CD4-positive, alpha-beta T cell (primary cell): ENCODE measurements at places on chromosomes 7 and 10.

DNA sequence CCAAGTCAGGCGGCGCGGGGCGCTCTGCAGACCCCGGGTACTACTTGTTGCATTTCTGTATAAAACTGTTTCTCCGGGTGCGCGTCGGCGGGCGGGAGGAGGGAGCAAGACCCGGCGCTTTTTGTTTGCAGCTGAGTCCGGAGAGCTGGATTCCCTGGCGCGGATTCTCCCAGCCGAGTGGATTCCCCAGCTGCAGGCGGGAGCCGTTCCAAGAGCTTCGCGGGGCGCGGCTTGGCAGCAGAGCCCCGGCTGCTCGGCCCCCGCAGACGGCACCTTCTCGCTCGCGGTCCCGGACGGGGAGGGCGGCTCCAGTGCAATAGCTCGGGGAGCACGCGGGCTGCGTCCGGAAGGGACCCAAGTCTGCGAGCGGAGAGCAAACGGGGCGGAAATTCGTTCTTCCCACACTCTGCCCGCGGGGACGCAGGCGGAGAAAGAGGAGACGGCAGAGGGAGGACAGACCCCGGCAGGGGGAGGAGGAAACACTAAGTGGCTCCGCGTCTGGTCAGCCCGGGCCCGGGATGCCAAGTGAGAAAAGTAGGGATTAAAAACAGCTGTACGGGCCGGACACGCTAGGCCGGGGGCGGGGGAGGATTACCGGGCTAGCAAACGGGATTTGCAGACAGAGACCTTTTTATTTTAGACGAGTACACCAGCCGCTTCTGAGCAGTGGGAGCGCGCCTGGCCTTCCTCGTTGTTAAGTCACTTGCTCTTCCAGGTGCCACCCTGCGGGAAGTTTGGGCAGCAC is at the start of gene TRIL:
Gene TRIL, minus strand, starts transcription at position 96 of the 745 bp plus-strand sequence. CDS start 284 bp downstream, outside the sequence.
- DNase-seq: no peak

DNA sequence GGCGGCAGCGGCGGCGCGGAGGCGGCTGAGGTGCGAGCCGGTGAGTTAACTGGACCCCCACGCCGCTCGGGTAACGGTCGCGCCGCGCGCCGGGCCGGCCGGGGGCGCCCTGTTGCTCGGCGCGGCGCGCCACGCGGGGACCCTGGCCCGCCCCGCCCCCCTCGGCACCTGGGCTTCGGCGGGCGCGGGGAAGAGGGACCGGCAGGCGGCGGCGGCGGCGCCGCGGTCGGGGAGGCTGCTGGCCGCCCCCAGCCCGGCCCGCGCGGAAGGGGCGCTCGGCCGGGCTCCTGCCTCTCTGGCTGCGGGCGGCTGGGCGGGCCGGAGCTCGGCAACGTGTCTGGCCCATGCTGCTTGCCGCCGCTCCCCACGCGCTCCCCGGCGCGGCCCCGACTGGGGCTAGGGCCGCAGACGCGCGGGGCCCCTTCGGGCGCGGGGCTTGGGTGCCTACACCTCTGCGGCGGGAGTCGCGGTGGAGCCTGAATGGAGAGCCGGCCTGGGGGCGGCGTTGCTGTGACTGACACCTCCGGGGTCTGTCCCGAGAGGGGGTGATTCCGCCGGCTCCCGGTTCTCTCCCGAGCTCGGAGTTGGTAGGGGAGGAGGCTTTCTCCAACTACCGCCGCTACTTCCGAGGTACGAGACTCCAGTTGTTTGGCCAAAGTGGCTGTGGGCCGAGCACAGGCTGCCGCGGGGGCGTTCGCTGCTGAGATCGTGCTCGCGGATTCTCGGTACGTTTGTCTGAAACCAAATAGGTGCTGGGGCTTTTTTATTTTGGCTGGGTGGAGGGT is 494 bp downstream of the PALS2 start:
- peak; percentile 9 for DNase-seq

GRCh38 chr10:67114945-67115344 is 189.1 kb downstream of the LRRTM3 start:
- no peak for DNase-seq

- DNase-seq: no peak
Measured at GRCh38 chr10:19629567-19629966, 186.7 kb upstream of the PLXDC2 start.

DNA sequence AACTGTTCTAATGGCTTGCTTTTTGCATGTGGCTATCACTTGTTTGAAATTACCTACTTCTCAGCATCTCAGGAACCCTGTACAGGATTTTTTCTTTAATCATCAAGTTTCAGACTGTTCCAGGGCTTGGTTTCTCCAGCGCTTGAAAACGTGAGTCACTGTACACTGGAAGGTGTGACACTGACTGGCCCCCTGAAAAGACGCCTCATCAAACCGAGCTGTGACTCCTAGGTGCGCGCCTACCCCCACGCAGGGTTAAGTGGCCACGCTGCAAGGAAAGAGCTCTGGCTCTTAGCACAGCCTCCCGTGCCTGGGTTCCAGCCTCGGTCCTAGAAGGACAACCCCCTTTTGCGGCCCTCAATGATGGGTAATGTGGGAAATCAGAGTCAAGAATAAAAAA is 81.0 kb downstream of the EBF3 start:
- DNase-seq: no peak

DNA sequence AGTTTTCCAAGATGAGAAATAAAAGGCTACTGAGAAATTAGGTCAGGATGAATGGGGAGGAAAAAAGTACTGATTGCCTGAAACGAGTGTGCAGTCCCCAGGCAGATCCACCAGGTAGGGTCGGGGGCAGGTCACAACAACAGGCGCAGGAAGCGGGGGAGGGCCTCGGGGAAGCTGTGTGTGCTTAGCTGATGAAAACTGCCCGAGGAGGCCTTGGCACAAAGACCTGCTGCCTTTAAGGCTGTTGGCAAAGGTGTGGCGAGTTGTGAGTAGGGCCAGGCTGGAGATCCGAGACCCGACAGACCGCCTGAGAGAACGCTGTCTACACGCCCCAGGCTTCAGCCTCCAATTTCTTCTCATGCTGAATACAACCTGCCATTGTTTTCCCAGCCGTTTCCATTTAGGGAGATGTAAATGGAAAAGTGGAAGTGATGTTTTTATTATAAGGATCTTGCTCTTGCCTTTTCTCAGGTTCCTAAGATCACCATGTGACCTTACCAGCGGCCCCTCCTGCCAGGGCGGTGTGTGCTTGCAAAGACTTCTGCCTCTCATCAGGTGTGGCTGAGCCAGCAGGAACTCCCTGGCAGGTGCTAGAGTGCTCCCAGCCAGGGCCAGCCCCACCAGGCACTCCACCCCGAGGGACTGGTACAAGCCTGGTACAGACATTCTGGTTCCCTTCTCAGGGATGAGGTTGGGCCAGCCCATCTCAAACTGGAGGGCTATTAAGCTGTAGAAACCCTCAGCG is 60.8 kb downstream of the DLG5 start:
- no peak for DNase-seq

DNA sequence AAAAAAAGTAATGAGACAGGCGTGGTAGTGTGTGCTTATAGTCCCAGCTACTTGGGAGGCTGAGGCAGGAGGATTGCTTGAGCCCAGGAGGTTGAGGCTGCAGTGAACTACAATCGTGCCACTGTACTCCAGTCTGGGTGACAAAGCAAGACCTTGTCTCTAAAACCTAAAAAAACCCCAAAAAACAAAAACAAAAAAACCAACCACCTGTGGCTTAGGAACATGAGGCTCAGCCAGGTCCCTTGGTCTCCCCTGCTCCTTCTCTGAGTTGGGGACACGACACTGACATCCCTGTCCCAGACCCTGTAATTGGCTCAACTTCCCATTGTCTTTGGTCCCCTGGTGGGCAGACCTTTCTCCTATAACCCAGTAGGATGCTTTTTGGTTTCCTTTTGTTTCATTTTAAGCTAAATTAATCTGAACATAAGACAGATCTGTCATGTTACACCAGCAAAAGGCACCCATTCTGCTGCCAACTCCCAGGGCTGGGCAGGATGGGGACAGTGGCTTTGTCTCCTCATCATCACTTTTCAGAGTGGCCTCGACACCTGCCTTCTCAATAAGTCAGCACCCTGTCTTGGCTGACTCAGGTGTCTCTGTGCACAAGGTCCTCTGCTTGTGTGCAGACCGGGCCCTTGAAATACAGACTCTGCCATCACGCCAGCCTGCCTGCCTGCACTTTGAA is 74.4 kb downstream of the MYL10 start:
- no peak for DNase-seq

DNA sequence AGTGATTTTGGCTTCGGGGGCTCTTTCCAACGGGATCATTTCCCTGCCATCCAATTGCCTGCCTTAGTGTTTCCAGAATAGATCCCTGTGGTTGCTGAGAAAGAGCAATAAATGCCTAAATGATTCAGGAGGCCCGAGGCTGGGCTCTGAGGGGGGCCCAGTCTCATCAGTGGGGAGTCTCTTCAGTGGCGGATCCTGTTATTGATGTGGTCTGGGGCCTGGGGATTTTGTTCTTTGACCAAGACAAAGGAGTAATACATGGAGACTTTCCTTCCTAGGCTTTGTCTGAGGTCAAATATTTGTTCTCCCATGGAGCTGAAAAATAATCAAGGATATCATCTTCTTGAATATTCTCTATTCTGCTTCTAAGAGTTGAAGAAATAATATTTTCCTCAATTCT is 40.8 kb downstream of the TAS2R41 start:
- DNase-seq: no peak

GRCh38 chr7:130913639-130914553 is 179.9 kb upstream of the KLF14 start:
- no peak for DNase-seq

GRCh38 chr7:37769291-37769690 is 79.1 kb upstream of the NME8 start:
- DNase-seq: no peak

DNA sequence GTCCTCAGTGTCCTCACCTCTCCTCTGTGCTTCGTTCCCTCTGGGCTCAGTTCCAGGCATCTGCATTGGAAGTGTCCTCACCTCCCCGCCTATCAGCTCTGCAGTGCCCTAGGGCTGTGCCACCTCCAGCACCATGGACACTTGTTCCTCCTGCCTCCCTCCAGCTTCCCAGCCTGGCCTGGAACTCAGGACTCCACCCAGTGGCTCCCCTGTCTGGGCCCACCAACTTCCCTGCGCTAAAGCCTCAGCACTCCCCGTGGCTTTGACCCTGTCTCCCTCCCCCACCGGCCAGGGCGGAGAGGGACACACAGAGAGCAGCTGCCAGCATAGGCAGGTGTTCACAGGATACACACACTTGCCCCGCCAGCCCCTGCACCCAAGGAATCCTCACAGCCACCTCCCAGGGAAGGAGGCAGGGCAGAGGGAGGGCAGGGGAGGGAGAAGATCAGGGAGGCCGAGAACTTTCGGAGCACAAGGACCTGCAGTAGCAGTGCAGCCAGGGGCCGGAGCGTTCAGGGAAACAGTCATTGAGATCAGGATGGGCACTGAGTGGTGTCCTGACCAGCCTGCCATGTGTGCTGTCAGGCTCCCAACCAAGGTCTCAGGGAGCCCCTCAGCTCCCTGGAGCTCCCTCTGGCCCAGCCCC is 31.3 kb downstream of the ANXA8 start:
- DNase-seq: no peak

- DNase-seq: no peak
Measured at GRCh38 chr10:32041290-32042028, 14.8 kb downstream of the KIF5B start.
